ENCODE measurements at places on chromosomes 7 and 10.

DNA sequence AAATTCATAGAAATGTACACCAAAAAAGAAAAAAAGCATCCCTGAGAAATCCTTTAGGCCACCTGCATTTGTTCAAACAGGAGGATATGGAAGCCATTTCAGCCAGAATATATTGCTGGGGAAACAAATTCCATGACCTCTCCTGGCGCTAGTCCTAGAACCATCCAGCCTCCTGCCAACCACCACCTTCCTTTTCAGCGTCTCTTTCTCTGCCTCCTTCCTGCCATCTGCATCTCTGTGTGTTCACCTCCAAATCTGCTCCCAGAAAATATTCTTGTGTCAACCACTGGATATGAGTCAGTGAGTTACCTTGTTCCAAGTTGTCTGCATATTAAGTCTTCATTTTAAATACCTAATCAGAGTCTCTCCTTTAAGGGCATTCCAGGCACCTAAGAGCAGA is 50.6 kb upstream of the NPY start:
- DNase-seq: no peak

- no peak for DNase-seq
Observed at GRCh38 chr10:120824881-120825309, 26.3 kb upstream of the WDR11 start.

DNA sequence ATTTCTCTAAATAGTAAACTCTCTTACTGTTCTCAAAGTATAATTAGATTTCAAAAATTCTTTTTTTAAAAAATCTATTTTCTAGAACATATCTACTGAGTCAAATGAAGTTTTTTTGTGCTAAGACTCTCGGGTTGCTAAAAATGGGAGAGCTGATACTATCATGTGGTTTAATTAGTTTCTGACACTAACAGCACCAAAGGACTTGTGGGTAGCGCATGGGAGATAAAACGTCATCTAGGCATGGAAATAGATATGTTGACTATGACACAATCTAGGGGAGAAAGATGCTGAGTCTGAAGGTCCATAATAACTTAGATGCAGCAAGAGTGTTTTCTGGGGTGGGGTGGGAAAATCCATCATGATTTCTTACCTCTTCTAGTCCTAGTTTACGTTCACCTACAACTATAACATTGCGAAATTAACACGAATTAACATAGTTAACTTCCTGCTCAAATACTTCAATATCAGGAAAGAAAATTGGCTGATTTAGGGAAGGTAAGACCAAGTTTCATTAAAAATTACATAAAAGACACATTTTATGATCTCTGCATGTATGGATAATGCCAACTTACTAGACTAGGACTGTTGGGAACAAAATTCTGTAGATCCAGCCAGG is 14.3 kb upstream of the ARMC3 start:
- DNase-seq: no peak

DNA sequence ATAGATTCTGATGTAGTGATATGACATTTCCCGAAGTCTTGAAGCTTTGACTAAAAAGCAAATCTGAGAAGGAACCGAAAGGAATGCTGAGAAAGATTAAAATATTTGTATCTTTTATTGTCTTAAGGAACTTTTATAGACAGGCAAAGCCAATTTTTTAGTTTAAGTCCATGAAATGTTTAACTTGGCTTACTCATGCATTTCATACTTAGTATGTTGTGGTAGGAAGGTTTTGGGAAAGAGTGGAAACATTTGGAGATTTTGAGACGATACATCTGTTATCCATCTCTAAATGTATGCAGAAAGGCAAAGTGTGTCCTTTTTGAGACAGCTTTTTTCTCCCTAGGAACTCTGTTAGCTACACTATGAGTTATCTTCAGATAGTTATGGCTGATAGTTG is 10.1 kb downstream of the TBC1D12 start:
- DNase-seq: peak; percentile 25

GRCh38 chr7:158805937-158806336 is 23.4 kb downstream of the ESYT2 start:
- no peak for DNase-seq

DNA sequence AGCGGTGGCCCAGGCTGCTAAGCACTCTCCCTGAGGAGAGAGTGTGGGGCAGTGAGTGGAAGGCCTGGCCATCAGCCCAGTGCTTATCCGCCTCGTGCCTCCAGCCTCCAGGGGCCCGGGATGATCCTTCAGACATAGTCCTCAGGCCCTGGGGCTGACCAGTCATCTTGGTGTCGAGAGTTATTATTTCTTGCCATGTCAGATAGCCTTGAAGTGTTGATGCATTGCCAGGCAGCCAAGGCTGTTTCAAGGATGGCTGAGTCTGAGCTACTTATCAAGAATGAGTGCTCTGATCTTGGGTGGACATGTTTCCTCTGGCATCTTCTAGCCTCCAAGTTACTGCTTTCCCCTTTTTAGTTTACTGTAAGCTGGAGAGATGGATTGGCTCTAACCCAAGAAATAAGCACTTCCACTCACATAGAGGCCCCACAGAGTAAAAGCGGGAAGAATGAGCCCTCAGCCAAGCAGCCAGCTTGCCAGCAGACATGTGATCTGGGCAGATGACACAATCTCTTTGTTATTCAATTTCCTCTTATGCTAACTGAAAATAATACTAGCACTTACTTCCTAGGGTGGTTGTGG is 136.5 kb upstream of the NAMPT start:
- DNase-seq: no peak

DNA sequence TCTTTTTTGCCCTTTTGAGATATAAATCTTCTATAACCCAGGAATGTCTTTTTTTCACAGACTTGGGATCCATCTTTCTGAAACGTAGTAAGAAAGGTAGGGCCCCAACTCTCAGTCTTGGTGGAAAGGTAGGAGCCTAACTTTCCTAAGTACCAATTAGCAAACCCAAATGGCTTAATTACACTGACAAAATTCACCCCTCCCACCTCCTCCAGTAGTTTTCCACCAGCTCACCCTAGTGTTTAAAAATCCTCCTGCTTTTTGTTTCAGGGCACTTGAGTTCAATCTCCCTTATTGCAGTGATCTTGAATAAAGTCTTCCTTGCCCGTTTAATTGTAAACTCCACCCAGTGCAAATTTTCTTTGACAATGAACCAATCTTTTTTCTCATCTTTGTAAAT is 600.0 kb downstream of the PHTF2 start:
- DNase-seq: no peak

GRCh38 chr10:123502983-123503382 is 163.2 kb upstream of the GPR26 start:
- DNase-seq: no peak

DNA sequence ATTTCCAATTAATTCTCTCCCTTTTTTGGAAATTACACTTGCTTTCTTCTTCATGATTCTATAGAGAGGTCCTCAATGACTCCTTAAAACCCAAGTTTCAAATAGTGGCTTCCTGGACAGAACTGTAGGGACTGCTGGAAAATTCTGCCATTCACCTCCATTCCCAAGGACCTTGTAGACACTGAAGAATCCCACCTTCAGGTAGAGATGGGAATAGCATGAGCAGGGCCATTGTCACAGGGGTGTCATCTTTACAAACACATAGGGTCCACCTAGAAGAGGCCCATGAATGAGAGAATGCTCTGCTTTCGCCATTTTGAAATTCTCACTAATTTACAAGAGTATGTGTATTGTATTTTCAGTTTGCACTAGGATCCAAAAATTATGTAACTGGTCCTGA is 701.7 kb upstream of the CELF2 start:
- no peak for DNase-seq

DNA sequence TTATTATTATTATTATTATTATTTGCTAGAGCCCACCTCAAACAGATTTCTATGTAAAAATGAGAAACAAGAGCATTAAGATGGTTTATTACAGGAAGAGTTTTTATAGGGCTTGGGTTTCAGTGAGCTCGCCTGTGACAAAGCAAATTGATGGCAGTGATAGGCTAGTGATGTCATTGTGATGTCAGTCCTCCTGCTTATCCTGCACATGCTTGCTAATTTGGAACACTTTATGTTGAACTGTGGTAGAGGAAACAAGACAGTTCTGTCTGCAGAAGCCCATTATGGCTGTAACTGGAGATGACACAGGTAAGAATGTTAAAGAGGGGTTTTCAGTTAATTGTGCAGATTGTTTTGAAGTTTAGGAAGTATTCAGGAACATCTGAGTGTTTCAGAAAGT is 68.3 kb downstream of the CREM start:
- no peak for DNase-seq

- no peak for DNase-seq
Observed at GRCh38 chr10:59243611-59244195, 67.3 kb downstream of the PHYHIPL start.

- DNase-seq: no peak
Observed at GRCh38 chr10:30309403-30309802, 39.7 kb downstream of the MTPAP start.
